Left ventricle myocardium inferior (tissue), 1 donor: ENCODE measurements at places on chromosomes 5 and 9. TPM values are rescaled to one million over a fixed set of nuclear protein-coding genes. Genes with fewer than 3 reads are reported as not detected.

ISCA1 gene
- 78.3 TPM for total RNA-seq

DNA sequence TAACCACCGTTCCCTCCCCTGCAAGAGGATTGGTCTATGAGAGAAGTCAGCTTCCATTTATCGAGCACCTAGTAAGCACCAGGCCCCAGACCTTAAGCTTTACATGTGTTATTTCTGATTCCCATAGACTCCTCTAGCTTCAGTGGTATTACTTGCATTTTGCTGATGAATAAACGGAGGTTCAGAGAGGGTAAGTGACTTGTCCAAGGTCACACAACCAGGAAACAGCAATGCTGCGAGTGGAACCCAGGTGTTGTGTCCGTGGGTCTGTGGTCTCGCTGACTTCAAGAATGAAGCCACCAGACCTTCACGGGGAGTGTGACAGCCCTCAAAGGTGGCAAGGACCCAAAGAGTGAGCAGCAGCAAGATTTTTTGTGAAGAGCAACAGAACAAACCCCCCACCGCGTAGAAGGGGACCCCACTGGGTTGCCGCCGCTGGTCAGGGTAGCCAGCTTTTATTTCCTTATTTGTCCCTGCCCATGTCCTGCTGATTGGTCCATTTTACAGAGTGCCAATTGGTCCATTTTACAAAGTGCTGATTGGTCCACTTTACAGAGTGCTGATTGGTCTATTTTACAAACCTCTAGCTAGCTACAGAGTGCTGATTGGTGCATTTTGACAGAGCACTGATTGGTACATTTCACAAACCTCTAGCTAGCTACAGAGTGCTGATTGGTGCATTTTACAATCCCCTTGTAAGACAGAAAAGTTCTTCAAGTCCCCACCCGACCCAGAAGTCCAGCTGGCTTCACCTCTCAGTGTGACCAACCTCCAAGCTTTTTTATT, 29.1 kb upstream of the KCNIP1 start:
- no peak for DNase-seq

DNA sequence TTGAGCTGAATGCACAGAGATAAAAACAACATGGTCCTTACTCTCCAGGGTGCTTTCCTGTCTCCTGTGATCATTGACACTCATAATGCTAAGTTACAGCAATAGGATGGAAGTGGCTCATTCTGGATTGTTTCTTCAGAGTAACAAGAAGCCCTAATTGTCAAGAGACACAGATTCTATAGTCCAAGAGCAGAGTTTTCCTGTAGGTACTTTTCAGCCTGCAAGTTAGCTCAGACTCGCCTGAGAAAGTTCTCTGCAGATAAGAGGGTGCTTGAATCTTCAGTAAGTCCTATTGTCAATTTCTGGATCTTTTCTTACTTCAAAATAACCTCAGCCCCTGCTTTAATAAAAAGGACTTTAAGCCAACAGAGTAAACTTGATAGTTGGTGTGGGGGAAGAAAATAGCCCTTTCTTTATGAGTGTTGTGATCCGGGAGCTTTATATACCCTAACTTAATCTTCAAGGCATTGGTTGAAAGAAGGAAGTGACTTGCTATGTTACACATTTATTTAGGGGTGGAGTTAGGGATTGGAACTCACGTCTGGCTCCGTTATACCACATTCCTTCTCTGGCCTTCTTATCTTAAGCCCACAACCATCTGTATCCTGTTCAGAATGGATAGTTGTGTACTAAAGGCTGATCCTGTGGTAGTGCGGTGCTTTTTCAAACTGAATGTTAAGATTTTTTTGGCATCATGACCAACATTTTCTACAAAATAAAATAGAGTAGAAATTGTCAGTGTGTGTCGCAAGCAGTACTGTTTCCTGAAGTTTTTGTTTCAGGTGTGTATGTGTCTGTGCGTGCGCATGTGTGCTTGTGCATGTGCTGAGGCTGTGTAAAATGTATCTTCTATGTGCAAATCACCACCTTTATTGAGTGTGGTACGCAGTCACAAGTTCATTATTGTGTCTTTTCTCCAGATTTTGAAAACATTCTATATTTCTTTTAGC, 173.9 kb downstream of the WDR70 start:
- no peak for DNase-seq

DNA sequence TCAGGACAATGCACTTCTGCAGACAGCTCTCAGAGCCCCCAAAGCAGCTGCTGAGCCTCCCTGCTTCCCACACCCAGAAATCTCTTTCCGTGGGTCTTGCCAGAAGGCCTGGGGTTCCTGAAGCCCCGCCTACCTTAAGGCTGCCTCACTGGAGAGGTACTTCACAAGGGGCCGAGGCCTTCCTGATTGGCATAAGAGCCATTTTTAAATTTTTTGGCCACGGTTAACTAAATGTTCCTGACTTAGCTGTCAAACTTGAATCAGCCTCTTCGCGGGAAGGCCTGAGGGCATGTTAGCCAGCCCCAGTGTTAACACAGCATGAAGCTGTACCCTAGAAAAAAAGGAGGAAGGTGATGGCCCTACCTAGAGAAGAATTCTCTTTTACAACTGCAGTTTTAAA, 20.7 kb upstream of the EPB41L4B start:
- DNase-seq, result no peak

SPINK13 gene
- total RNA-seq, result not detected

DNA sequence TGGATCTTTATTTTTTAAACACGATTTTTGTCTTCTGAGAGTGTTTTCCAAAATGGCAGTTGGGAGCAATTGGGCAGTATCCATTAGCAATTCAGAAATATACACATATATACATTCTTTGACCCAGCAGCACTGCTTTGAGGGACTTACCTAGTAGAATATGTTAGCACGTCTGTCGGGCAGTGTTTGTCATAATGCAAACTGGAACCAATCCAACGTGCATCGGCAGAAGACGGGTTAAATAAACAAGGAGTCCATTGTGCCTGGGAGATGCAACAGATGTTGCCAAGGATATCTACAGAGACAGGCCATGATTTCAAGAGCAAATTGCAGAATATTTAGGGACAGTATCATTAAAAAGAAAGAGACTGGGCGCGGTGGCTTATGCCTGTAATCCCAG, 107.0 kb downstream of the COL5A1 start:
- no peak for DNase-seq

DNA sequence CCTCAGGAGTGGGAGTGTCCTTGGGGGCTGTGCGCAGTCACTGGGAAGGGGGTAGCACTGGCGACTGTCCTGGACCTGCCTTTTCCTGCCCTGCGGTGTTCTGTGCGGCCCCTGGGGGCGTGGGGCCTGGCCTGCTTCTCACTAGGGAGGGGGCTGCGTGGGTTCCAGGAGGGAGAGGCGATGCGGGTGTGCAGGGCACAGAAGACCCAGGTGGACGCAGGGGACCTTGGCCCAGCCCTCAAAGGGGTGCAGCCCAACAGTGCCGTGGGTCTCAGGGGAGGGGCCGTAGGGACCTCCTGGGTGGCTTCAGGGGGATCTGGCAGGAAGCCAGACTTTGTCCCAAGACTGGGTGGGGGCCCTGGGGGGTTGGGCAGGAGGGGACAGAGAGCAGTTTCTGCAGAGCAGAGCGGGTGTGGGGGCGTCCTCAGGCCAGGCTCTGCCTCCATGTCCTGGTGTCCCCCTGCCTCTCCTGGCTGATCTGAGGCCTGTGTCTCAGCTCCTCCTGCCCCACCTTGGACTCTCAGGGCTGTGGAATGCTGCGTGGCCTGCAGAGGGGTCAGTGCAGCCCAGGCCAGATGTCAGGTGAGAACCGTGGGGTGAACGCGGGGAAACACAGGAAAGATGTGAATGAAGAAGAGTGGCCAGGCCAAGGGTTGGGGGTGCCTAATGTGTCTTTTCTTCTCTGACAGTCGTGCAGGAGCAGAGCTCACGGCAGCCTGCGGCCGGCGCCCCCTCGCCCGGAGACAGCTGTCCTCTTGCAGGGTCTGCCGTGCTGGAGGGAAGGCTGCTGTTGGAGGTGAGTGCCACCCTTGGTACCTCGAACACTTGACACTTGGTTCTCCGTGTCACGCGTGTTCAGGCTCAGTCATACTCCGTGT, 54.6 kb downstream of the AHRR start:
- DNase-seq, result no peak

SLC35A4 gene
- total RNA-seq, result 73.1 TPM

GRCh38 chr9:136881691-136882108, 4.6 kb upstream of the TRAF2 start:
- DNase-seq, result no peak

DNA sequence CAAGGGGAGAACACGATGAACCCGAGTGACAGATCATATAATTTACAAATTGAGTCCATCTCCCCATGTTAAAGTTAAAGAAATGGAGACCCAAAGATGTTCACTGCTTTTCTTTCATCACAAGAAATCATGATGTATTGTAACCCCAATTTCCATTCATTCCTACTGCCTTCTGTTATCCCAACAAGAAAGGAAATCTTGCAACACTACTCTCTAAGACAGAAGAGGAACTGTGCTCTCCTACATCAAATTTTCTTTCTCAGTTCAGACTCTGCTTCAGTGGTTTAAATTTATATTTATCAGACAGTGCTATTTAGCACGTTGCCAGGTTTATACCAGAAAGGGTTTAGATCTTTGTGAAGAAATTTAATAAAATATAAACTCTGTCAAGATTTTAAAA, 83.8 kb upstream of the RASA1 start:
- no peak for DNase-seq

CCDC192 gene
- not detected for total RNA-seq

DNA sequence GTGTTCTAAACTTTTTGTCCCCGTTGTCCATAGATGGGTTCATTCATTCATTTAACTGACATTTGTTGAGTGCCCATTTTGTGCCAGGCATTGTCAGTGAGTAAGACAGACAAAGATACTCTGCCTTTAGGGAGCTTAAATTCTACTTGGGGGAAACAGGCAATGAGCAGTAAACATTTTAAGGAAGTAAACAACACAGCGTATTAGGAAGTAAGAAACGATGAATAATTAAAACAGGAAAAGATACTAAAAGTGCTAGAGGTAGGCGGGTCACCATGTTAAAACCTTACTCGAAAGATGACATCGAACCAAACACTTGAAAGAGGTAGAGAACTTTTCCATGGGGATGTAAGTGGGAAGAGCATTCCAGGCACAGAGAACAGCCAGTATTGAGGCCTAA, 5.5 kb upstream of the MAML1 start:
- no peak for DNase-seq

GRCh38 chr5:2904399-2904798, 152.9 kb upstream of the IRX2 start:
- no peak for DNase-seq

GRCh38 chr5:6066016-6066415, 312.3 kb downstream of the MED10 start:
- no peak for DNase-seq

DNA sequence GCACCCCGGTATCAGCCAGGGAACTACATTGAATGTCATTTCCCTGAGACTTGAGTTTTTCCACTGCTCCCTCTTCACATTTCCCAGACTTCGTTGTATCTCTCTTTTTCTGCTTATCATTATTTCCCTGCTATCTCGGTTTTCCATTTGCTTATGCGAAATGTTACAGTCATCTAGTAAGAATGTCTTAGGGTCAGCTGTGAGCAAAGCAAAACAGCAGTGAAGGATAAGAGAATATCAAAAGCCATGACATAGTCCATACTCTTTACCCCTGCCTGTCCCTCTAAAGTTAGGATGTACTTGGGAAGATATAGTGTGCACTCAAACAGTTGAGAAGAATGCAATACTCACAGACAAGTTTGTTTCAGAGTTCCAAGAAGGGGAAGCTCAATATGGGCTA, 88.7 kb downstream of the ITGA1 start:
- no peak for DNase-seq

DNA sequence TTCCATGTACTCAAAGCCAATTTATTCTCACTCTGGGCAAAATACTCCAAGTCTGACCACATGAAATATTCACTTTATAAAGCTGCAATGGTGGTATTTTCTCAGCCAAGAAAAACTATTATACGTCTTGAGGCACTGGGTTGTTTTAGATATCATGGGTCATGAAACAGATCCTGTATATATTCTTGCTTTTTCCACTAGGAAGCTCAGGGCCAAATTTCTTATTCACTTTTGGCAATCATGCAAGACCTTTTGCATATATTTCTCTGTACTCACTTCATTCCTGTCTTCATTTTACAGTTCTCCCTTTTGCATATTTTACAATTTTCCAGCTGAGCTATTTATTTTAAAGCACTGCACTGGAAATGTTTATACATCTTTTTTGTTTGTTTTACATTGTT, 49.8 kb downstream of the GABBR2 start:
- DNase-seq, result no peak

GABRA1 gene
- total RNA-seq, result not detected

GRCh38 chr5:39428640-39429039, 3.9 kb upstream of the DAB2 start:
- no peak for DNase-seq

- no peak for DNase-seq
Observed at GRCh38 chr5:53076014-53076583, 33.5 kb downstream of the MOCS2 start.

NR2F1 gene
- total RNA-seq, result 0.47 TPM

DNA sequence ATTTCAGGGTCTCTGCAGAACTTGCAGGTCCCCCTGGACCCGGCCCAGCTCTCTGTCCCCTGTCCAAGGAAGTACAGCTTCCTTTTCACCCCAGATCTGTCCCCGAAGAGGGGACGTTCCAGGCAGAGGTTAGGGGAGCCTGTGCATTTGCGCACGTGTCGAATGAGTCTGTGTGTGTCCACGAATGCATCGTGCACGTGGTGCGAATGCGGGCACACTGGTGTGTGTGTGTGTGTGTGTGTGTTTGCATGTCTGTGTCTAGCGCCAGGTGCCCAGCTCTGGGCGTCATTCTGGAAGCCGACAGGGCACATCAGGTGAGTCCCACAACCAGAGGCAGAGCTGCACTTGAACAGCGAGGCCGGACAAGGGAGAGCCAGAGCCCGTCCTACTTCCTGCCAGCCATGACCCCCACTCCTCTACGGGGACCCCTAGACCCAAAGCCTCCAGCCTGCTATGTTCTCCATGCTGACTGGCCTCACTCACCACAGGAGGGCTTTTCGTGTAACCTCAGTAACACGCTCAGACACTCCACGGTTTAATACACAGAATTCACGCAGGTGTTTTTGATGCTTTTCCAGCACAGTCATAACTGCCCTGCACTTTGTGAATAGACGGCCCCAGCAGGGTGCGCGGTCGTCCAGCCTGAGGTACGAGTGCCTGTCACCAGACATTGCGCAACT, 41.3 kb upstream of the CACNA1B start:
- DNase-seq, result no peak

- no peak for DNase-seq
Observed at GRCh38 chr9:88075966-88076285, 62.3 kb downstream of the SPATA31C2 start.

CYLC2 gene
- not detected for total RNA-seq

DNA sequence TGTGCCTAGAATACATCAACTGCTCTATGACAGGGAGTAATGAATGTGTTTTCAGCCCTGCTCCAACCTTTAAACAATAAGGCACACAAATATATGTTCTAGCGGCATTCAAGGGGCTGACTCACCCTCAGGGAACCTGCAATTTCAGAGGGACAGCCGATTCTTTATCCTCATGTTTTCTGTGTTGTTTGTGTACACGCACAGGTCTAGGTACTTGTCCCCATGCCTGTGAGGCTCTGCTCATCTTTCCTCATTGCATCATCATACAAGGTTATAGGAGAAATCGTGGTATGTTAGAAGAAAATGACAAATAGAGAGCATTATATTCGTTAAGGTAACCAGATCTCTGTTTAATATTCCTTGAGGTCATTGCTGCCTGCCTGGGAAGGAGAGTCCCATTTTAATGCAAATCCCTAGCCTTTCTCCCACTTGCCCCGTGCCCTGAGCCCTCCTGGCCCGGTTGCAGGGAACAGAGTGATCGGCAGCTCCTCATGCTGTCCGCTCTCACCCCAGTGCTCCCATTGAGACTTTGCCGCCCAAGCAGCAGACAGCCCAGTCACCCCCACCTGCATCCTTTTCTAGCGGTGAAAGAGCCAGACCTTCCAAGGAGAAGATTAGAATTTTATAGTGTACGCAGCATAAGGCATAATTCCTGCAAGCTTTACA, 14.6 kb downstream of the MAP1B start:
- DNase-seq, result no peak
